Ascending aorta (tissue), 2 donors: ENCODE measurements at places on chromosomes 11 and 22. TPM values are rescaled to one million over a fixed set of nuclear protein-coding genes. Genes with fewer than 3 reads are reported as not detected.

DNA sequence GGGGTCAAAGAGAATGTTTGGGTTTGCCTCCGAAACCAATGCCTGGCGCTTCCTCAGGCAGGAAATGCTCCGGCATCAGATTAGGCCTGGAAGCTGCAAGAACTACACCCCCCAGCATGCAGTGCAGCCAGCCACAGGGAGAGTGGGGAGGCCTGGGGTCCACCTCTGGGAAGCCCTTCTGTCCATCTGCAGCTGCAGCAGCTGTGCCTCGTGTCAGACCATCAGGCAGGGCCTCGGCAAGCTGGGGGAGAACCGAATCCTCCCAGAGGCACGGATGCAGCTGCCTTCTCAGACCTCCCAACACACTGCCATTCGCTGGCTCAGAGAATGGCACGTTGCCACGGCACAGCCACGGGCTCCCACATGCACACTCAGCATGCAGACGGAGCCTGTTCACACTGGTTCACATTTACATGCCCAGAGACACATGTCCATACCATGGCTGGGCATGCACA is 57.4 kb downstream of the NECTIN1 start:
- DNase-seq, result no peak

DNA sequence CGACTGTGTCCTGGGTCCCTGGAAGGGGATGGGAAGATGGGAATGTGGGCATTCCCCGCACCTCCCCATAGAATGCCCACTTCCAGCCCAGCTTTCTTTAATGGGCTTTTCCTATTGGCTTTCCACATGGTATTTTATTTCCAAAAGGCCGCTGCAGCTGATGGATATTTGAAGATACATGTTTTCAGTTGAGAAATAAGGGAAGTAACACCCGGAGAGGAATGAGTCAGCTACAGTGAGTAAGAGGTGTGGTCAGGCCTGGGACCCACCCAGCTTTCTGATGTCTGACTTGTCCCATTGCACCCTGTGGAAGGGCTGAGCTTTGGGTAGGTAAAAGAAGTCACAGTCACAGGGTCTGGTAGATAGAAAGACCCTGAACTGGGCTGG is 476.9 kb downstream of the MIAT start:
- peak; percentile 38 for DNase-seq

Gene OR5T1
- total RNA-seq, result not detected

Gene CNIH2
- not detected for total RNA-seq

Gene CCDC87
- total RNA-seq, result 0.21 TPM

DNA sequence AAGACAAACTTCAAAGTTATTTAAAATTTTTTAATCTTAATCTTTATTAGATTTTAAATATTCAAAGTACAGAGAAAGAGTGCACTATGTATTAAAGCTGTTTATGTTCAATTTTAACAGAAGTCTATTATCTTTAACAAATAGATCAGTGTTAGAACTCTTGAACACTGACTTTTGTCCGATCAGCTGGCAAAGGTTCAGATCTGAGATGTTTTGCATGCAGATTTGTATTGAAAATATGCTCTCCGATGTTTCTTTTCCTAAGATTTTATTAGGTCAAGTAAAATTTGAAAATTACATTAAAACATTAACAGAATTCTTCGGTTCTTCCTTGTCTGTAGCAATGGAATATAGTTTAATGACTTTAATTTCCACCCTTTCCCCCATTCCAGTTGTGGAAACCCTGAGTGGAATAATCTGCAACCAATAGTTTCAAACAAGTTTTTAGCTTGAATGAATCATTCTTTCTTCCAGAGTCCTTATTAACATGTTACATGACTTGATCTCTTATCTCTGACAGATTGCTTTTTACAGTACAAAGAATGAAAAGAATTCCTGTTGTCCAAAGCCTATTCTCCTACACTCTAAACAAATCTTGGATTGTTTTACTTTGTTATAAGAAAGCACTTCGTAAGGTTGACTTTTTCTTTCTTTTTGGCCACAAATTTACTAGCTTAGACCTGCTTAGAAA is 11.4 kb upstream of the TCP11L1 start:
- no peak for DNase-seq

- no peak for DNase-seq
Observed at GRCh38 chr22:48569476-48570233, 1258.0 kb downstream of the BRD1 start.

GRCh38 chr22:36790648-36791047 is 14.7 kb upstream of the IFT27 start:
- no peak for DNase-seq

DNA sequence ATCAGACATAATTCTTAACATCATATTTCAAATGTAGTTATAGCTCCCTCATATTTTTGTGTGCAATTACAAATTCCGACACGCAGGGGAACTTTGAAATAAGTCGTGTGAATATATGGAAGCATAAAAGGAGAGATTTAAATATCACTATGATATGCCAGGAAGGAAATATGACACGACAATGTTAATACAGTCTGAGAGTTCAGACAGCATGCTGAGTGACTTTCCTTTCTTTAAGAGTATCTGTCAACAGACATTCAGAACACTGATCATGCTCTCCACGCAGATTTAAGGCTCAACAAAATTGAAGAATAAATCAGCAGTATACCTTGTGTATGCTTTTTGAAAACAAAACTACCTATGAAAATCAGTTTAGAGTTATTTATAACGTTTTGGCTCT is 232.6 kb upstream of the CARD18 start:
- no peak for DNase-seq

DNA sequence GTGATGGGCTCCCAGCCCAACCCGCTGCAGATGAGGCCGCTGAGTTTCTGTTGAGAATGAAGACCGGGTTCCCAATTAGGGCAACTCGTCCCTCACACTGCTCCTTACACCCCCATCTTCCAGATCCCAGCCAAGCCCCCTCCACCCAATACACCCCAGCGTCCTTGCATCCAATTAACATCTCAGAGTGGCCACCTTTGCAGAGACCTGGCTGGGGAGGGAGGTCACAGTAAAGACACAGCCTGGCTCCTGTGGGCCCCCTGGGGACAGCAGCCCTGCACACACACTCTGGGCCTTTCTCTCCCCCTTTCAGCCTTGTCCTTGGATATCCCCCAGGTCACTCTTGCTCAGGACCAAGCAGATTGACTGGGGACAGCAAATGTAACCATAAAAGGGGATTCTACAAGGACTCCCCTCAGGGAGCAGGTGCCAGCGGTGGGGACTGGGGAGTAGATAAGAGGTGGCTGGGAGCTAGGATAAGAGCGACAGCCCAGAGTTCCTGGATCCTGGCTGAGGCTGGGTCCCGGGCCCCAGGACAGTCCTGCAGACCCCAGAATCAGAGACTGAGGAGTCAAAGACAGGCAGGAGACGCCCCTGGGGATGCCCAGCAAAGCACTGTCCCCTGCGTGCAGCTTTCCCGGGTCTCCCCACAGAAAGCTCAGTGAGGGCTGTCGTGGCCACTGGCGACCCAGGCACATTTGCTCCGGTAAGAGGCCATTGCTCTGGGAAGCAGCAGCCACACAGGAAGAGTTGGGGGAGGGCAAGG is 8.4 kb downstream of the APOBEC3A start:
- DNase-seq, result no peak

Gene ST3GAL4
- 61.4 TPM for total RNA-seq

- no peak for DNase-seq
Observed at GRCh38 chr11:75547617-75548058, 14.4 kb upstream of the SERPINH1 start.

DNA sequence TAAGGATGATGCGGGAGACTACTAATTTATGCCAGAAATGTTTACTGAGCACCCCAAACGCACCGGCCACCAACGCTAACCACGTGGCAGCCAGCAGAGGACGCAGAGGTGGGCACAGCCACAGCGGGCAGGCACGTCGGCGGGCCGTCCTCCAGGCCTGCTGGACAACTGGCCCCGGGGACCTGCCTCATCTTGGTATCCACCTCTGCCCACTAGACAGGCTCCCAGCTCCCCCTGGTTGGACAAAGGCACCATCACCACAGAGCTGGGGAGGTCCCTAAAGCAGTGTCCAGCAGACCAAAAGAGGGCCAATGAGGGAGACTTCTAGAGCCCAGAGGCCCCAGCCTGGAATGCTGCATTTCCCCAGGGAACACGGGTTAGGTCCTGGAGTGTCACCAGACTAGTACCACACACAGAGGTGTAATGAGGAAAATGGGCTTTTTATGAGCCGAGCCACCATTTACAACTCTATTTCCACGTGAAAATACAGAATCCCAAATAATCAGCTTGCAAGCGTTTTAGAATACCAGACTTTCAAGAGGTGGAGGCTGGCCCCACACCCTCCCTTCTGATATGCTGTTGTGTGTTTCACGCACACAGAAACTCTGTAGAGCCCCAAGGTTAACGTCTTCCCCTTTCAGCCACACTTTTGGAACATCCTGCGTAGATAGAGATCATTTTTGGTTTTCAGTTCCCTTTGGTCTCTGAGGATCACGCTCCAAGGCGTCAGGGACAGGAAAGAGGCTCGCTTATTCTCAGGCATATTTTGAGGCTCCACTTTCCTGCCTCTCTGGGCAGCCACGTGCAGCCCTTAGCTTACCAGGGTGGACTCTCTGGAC is 23.7 kb upstream of the BID start:
- no peak for DNase-seq

Gene APOBEC3H
- not detected for total RNA-seq

- no peak for DNase-seq
Observed at GRCh38 chr11:46920755-46921154, 2.4 kb upstream of the LRP4 start.

GRCh38 chr22:21981874-21982273 is 713 bp downstream of the TOP3B start:
- DNase-seq, result no peak

Gene BRD1
- 32.5 TPM for total RNA-seq

Gene IL18
- 9.0 TPM for total RNA-seq

Gene TRPM5
- not detected for total RNA-seq

- DNase-seq, result no peak
Observed at GRCh38 chr11:13150487-13150886, 127.1 kb upstream of the BMAL1 start.

GRCh38 chr11:67437082-67437808 is at the start of gene PTPRCAP:
PTPRCAP (minus strand) TSS chr11:67437682; CDS start chr11:67437619, 63 bp downstream.
- DNase-seq, result no peak

GRCh38 chr11:125001079-125001778 is 47.2 kb downstream of the CCDC15 start:
- DNase-seq, result no peak

DNA sequence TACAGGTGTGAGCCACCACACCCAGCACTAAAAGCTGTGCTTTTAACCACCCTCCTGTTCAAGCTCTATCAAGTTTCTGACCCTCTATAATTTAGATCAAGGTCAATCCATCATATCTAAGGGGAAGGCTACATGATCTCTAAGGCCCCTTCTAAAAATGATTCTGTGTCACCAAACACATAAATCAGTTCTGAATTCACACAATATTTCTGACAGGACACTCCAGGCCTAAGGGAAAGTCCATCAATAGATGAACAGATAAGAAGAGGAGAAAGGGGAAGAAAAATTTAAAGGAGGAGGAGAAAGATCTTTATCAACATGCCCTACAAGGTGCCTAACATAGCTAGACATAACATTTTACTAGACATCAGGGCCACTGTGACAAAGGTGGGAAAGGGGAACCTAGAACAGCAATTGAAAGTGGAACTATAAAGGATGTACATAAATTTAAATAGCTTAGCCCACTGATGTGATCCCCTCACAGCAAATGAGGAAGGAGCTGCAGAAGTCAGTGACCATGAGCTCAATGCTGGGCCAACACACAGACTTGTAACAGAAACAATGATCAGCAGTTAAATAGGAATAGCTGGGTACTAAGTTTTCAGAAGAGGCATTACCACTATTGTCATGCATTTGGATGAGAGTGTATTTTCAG is 4.7 kb downstream of the PRCP start:
- DNase-seq, result no peak

DNA sequence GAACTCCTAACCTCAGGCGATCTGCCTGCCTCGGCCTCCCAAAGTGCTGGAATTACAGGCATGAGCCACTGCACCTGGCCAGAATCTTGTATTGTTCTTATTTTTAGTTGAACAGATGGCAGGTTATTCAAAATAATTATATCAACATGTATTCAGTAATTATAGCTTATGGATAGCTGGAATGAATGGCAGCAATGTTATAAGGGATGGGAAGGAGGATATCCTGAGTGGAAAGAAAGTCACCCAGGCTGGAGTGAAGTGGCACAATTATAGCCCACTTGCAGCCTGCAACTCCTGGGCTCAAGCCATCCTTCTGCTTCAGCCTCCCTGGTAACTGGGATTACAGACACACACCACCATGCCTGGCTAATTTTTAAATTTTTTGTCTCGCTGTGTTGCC is 88.1 kb downstream of the MED15 start:
- DNase-seq, result no peak

Gene GRK3
- 74.9 TPM for total RNA-seq

- DNase-seq, result no peak
Observed at GRCh38 chr22:28051787-28052356, 132.8 kb upstream of the PITPNB start.

Gene GRM5
- 10.2 TPM for total RNA-seq

GRCh38 chr11:37107831-37108230 is 509.8 kb upstream of the RAG2 start:
- DNase-seq, result no peak

DNA sequence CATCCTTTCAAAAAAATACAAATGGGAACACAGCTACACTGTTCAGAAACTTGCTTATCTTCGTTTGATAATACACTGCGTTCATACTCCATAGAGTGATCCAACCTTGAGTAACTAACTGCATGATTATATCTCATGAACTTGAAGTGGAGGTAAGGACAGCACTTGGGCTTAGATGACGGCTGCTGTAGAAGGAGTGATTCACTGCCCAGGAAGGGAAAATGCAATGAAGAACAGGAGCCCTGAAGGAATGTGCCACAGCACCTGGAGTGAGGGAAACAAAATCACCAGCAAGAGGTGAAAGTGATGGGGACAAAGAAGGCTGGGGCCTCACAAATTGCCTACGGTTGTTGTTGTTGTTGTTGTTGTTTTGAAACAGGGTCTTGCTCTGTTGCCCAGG is 44.1 kb upstream of the SC5D start:
- DNase-seq, result no peak

DNA sequence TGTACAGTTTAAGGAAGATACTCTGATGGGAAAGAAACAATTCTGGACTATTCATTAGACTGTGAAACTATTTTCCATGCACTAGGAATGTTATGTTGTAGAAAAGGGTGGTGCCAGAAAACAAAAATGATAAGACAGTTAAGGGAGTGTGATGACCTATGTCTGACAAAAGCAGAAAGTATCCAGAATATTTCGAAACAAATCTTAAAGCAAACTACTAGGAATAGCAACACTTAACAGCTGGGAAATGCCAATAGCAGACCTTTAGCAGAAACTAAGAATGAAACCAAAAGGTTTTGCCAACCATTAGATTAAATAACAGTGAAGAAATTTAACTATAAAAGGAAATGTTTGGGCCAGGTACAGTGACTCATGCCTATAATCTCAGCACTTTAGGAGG is 3.3 kb upstream of the ARHGAP20 start:
- no peak for DNase-seq

DNA sequence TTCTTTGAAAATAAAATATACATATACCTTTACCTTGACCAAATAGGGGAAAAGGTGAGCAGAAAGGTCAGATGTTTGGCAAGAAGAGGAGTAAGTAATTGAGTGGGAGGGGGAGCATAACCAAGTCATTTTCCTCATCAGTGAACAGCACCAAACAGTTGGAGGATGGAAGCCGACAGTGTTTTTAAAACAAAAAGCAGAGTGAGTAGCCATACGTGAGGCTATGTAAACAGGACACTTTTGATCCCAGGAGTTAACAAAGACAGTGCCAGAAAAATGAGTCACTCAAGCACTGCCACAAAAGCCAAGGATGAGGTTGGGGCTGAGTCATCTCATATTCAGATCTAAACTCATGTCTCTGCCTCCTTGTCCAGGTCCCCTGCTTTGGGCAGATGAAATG is 734.7 kb downstream of the KCNA4 start:
- no peak for DNase-seq

GRCh38 chr11:95119361-95120060 is 29.9 kb downstream of the ENDOD1 start:
- no peak for DNase-seq

Gene LRRC74B
- 2.6 TPM for total RNA-seq
